ENCODE measurements at places on chromosomes 12 and 14. TPM values are rescaled to one million over a fixed set of nuclear protein-coding genes. Genes with fewer than 3 reads are reported as not detected.

The SYCP3 gene
- 0.92 TPM for total RNA-seq

The KRT74 gene
- total RNA-seq: not detected

DNA sequence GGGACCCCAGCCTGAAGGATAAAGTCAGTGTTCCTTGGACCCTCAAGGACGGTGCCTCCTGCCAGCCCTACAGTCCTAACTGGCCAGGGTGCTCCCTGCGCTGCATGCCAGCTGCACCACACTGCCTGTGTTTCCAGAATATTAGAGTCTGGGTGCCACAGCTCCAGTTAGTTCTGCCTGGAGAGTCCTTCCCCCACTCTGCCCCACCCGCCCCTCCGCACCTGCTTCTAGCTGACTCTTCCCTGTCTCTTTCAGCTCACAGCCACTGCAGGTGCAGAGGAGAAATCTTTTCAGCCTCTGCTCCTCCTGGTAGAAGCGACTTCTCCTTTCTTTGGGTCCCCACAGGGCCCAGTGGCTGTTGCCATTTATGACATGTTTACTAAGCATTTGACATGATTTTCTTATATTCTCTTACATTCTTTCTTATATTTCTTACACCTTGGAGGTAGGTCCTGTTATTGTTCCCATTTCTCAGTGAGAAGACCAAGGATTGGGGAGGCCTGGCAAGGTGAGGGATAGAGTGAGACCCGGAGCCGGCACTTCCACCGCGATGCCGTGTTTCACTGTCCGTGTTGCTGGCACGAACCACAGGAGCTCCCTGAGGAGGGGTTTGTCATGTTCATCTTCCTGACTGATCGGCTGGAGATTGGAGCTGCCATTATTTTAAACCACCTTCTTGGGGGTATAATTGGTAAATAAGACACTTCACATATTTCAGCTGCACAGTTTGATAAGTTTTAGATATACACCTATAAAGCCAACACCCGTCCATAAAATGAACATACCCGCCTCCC is 29.4 kb downstream of the SYNE3 start:
- no peak for DNase-seq

DNA sequence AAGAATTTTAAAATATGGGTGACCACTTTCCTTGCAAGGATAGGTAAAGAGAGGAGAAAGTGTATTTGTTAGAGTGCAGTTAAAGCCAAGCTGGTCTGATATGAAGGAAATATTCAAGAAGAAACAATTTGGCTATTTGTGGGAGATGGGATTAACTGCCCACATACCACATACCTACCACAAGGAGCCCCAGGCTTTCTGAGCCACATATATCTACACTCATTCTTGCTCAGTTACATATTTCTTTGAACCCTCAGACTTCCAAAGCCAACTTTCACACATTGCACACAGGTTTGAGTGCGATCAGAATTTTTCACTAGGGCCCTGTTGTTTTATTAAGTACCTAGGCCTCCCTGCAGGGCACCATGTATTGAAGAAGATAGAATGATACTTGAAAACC is 330.2 kb downstream of the ZFP36L1 start:
- DNase-seq: no peak

The TMPRSS12 gene
- total RNA-seq: not detected

GRCh38 chr12:14367040-14367661 is 1.7 kb downstream of the ATF7IP start:
- no peak for DNase-seq

The MYO1H gene
- not detected for total RNA-seq

Measured in spleen (tissue), 13 donors.